ENCODE measurements at places on chromosomes 1 and 21.

DNA sequence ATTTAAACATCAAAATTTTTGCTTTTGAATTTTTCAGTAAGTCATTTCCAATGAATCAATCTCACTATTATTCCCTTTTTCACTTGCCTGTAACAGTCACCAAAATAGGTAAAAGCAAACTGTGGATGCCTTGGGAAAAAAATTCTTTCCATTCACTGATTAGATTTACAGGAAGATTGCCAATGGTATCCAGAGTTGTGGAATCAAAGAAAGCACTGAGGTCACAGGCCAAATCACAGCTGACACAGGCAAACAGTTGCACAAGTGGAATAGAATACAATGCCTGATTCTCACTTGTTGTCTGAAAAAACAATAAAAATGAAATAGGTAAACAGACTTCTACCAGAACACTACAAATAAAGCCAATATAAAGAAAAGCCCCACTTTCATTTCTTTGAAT, 48.4 kb downstream of the LTN1 start:
- no peak for DNase-seq

DNA sequence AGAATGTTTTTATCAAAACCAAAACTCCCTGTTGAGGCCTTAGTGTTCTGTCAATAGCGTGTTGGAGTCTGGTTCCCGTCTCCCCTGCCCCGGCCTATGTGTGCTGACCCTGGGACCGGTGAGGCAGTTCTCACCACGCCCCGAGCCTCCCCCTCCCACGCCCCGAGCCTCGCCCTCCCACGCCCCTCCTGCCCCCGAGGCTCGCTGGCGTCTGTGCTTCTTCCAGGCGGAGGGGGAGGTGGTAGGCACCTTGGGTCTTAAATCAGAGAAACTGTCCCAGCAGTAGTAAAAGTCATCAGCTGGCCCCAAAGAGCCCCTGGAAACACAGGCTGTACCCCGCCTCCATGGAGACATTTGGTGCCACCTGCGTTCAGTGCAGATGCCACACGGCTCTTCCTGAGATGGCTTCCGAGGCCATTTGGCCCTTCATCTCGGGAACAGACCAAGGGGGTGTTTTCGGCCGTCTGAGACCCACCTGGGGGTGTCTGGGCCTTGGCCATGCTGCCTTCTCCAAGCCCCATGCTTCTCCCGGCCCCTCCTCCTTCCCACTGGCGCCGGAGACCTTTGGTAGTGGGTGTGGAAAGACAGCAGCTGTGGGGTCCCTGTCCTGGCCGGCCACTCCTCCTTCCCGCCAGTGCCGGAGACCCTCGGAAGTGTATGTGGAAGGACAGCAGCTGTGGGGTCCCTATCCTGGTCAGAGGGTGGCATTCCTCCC, 44.7 kb downstream of the SKI start:
- DNase-seq, result no peak

DNA sequence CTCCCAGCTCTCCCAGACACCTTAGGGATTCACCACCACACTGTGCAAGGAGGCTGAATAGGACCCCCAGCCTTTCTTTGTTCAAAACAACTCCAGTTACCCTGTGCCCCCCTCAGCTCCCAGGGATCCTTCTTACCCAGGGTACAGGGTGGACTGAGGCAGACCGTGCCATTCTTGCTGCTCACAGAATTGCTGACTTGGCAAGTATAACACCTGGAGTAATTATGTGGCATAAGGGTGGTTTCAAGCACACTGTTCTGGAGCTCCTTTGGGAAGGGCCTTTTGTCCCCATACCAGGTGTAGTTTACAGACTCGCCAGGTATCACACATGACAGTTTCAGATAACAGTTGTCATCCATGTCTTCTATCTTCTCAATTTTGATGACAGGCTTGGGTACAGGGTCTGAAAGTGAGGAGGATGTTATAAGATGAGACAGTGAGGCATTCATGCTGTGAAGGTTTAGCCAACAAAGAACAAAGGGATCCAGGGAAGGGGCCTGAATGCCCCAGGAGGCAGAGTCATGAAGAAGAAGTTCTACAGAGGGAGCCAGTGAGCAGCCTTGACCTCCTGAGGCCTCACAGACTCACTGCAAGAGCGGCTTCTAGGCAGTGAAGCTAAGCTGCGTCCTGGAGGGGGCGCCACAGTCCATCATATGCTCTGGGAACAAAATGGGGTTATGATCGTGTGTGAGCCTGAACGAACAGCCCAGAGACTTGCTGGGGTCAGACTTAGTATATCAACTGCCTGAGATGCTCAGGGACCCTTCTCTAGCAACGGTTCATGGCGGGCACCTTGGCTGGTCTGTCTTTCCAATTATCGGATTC, 30.3 kb downstream of the CD48 start:
- DNase-seq, result no peak

DNA sequence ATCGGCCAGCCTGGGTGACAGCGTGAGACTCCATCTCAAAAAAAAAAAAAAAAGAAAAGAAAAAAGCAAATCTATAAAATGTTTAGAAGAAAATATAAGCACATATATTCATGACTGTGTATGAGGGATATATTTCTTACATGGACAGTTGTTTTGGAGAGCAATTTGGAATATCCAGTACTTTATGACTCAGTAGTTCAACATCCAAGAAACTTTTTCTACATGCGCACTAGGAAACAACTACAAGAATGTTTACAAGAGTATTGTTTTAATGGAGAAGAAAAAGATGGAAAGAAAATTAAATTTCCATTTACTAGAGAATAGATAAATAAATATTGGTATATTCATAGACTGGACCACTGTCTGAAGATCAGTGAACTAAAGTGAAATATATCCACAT, 77.5 kb downstream of the MAST2 start:
- no peak for DNase-seq

GRCh38 chr1:166032572-166033371, 134.0 kb downstream of the FAM78B start:
- DNase-seq, result no peak

DNA sequence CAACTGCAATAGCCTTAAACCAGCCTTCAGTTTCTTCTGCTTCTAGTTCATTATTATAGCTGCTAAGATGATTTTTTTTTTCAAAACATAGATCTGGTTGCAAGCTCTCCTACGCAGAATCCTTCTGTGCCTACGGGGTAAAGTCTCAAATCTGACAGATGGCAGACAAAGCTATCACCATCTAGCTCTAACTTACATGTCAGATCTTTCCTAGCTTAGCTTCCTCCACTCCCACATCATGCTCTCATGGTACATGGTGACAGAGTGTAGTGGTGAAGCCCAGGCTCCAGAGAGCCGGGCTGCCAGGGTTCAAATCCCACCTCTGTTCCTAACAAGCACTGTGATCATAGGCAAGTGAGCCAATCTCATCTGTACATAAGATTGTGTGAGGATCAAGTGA, 24.2 kb upstream of the GUCA2B start:
- DNase-seq, result no peak

GRCh38 chr1:56788588-56788987, 30.6 kb downstream of the FYB2 start:
- DNase-seq, result no peak

GRCh38 chr1:41239988-41240610, 2.0 kb downstream of the SCMH1 start:
- no peak for DNase-seq

DNA sequence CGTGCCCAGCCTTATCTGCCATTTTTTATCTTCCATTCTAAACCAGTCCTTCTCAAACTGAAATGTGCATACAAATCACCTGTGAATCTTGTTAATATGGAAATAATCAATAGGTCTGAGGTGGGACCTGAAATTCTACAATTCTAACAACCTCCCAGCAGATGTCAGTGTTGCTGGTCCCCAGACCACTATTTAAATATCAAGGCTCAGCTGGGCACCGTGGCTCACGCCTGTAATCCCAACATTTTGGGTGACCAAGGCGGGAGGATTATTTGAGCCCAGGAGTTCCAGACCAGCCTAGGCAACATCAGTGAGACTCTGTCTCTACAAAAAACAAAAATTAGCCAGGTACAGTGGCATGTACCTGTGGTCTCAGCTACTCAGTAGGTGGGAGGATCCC, 4.1 kb downstream of the UQCRHL start:
- DNase-seq, result no peak

DNA sequence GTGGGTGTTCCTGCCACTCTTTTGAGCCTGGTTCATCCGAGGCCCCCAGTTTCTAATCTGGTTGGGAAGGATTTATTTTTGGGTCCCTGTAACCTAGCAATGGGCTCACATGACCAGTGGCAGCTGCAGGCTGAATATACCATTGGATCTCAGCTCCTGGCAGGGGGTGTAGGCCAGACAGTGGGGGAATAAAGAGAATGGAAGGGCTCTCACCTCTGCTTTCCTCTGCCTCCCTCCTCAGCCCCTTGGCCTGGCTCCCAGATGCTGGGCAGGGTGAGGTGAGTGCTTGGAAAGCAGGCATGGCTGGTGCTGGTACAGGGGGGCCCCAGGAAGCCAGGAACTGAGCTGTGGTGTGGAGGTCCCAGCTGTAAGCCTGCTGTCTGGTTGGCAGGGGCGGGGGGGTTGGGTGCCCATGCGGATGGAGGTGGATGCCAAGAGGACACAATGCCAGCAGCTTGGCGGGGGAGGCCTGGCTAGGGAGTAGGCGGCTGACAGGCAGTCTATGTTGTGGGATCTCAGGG, 3.6 kb upstream of the GPR61 start:
- DNase-seq, result no peak

GRCh38 chr21:14303731-14304488, 79.0 kb downstream of the HSPA13 start:
- DNase-seq, result no peak

DNA sequence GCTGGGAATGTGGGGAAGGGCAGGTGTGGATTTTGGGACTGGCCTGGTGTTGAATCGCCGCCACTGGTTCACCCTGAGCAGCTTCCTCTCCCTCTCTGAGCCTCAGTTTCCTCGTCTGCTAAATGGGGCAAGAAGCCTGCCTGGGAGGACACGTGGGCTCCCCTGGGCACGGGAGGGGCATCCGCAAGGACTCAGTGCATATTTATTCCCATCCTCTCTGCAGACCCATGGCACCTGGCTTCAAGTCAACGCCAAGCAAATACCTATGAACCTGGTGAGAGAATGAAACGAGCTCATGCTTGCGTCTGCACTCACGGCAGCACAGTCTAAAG, 234.4 kb downstream of the PTPRU start:
- no peak for DNase-seq

- DNase-seq, result no peak
These were observed 39.2 kb downstream of the SPEN start for GRCh38 chr1:15886611-15887167.
